Activated CD4-positive, alpha-beta T cell treated with anti-CD3 and anti-CD28 coated beads, Interleukin-2, amount 10 ng/mL, durations not matched to agents 24 days and 14 days (primary cell): ENCODE measurements at places on chromosomes 7 and 10. TPM values are rescaled to one million over a fixed set of nuclear protein-coding genes. Genes with fewer than 3 reads are reported as not detected.

AKR1E2 gene
- total RNA-seq = 6.6 and 7.9 TPM in 2 replicates

DNA sequence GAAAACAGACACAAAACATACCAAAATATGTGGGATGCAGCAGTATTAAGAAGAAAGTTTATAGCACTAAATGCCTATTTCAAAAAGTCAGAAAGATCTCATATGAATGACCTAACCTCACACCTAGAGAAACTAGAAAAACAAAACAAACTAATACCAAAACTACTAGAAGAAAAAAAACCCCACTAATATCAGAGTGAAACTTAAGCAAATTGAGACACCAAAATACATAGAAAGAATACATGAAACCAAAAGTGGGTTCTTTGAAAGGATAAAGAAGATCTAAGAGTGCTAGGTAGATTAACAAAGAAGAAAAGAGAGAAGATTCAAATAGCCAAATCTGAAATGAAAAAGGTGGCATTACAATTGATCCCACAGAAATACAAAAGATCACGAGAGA is 494.1 kb downstream of the SH2D4B start:
- DNase-seq = no peak
- H3K27me3 ChIP-seq = peaks cover 2% of the 10 kb centered on the region
- H3K27ac ChIP-seq = no peak overlapping the region
- no peaks in the 10 kb centered on the region for H3K4me1 ChIP-seq
- H3K36me3 ChIP-seq = no peaks in the 10 kb centered on the region

GSTO2 gene
- total RNA-seq = 0.77 and 1.3 TPM in 2 replicates

- H3K27ac ChIP-seq = no peak overlapping the region
- no peak for DNase-seq
Observed at GRCh38 chr7:14478834-14479510, 423.6 kb downstream of the DGKB start.

WEE2 gene
- not detected in 2 replicates for total RNA-seq

IRF5 gene
- 16.2 and 18.6 TPM in 2 replicates for total RNA-seq

DNA sequence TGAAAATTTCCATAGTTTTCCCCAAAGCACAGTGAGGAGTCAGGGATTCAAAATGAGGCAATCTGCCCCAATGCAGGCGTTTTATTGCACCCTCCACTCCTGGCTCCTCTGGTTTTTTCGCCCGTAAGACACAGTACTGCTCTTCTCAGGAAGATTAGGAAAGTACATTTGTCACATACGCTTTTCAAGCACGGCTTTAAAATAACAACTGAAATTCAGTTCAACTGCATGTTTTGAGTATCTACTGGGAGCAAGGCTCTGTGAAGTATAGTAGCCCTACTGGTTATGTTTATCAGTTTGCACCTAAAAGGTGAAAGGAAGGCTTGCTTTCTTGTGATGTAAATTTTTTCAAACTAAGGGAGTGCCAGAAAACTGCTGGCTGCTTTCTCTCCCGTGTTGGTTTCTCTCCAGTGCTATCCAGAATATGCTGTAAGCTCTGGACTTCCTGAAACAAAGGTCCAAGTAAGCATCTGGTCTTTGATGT is 1.9 kb upstream of the SGMS1 start:
- peaks cover 33% of the 10 kb centered on the region for H3K4me1 ChIP-seq
- H3K27me3 ChIP-seq = peaks cover 3% of the 10 kb centered on the region
- no peaks in the 10 kb centered on the region for H3K36me3 ChIP-seq
- DNase-seq = no peak
- peak overlapping the region; percentile 90 for H3K4me3 ChIP-seq
- peak overlapping the region; percentile 92 for H3K27ac ChIP-seq

DNA sequence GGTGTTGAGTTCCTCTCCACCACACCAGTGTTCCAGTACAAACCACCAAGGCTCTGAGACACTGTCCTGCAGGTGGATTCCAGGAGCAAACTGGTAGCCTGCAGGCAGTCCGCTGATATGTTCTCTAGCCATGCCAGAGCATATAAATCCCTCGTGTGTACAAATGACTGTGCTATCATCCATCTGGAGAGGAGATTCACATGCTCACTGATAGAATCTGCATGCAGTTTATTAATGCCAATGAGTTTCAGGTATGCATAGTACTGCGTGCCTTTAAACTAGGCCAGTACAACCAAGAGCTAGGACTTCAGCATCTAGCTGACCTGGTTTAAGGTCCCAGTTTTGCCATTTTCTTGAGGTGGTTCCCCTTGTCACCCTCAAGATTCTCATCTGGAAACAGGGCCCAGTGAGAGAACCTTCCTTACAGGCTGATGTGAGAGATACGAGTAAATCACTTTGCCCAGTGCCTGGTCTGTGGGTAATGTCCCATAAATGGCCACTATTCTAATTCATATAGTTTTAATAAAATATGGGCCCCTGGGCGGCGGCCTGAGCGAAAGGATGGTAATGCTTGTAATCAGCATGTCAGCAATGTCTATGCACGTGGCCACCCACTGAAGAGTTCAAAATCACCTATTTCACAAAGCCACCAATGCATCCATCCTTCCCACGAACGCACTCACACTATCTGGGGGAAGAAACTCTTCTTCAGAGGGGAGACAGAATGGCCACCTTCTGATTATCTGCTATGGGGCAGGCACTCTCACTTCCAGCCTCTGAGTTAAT is 268.0 kb upstream of the ZMIZ1 start:
- no peaks in the 10 kb centered on the region for H3K4me1 ChIP-seq
- no peak overlapping the region for H3K27ac ChIP-seq
- H3K27me3 ChIP-seq = peaks cover 3% of the 10 kb centered on the region
- no peak for DNase-seq
- no peaks in the 10 kb centered on the region for H3K36me3 ChIP-seq
- H3K4me3 ChIP-seq = no peak overlapping the region

- no peaks in the 10 kb centered on the region for H3K36me3 ChIP-seq
- no peak within 1 kb of the TSS for H3K27ac ChIP-seq
- no peak for DNase-seq
- peaks cover 9% of the 10 kb centered on the region for H3K27me3 ChIP-seq
Observed at GRCh38 chr7:71132127-71132376, at the start of gene GALNT17. GALNT17 (plus strand) TSS chr7:71132144.

MKI67 gene
- 161 and 164 TPM in 2 replicates for total RNA-seq

DNA sequence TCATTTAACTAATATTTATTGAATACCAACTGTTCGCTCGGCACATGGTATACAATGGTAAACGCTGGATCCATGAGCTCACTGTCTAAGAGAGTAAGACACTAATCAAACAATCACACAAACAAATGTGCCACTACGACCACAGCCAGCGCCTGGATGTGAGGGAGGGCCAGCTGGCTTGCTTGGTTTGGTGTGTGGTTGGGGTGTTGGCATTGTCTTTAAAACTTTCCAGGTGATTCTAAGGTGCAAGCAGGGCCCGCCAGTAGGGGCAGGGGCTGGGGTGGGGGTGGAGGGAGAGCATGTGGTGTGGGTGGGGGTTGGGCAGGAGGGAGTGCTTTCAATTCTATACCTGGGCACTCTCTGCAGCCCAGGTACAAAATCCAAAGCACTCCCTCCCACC is 31.6 kb downstream of the ADRA2A start:
- no peaks in the 10 kb centered on the region for H3K4me1 ChIP-seq
- H3K27me3 ChIP-seq = peaks cover 4% of the 10 kb centered on the region
- H3K27ac ChIP-seq = no peak overlapping the region
- H3K36me3 ChIP-seq = no peaks in the 10 kb centered on the region
- DNase-seq = no peak

GRCh38 chr10:17430647-17431355 is 23.6 kb downstream of the ST8SIA6 start:
- peak; percentile 87 for DNase-seq
- H3K4me3 ChIP-seq = no peak overlapping the region
- H3K27me3 ChIP-seq = peaks cover 18% of the 10 kb centered on the region
- no peaks in the 10 kb centered on the region for H3K36me3 ChIP-seq
- H3K4me1 ChIP-seq = peaks cover 51% of the 10 kb centered on the region

VSTM4 gene
- total RNA-seq = 0.50 and 0.63 TPM in 2 replicates

DNA sequence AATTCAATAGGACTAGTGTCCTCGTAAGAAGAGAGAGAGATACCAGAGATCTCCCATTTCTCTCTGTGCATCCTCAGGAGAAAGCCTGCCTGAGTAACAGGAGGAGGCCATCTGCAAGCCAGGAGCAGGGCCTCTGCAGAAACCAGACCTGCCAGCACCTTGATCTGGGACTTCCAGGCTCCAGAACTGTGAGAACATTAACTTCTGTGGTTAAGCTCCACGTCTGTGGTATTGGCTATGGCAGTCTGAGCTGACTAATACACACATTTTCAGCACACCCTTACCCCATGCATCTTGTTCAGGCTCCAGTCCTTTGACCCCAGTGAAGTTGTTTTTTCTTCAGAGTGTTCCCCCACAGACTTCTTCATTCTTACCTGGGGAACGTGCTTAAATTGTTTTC is 3.1 kb upstream of the CRTAC1 start:
- DNase-seq = no peak
- H3K27me3 ChIP-seq = peaks cover 73% of the 10 kb centered on the region
- no peak overlapping the region for H3K27ac ChIP-seq

- no peak for DNase-seq
- no peaks in the 10 kb centered on the region for H3K4me1 ChIP-seq
- no peak overlapping the region for H3K27ac ChIP-seq
Observed at GRCh38 chr10:100886091-100886490, 26.7 kb upstream of the SLF2 start.

GRCh38 chr10:102172288-102172687 is 20.1 kb downstream of the NOLC1 start:
- no peak overlapping the region for H3K27ac ChIP-seq
- H3K4me3 ChIP-seq = no peak overlapping the region

SYT15B gene
- total RNA-seq = 0.12 TPM in 1 of 2 replicates, not detected in the other

DNA sequence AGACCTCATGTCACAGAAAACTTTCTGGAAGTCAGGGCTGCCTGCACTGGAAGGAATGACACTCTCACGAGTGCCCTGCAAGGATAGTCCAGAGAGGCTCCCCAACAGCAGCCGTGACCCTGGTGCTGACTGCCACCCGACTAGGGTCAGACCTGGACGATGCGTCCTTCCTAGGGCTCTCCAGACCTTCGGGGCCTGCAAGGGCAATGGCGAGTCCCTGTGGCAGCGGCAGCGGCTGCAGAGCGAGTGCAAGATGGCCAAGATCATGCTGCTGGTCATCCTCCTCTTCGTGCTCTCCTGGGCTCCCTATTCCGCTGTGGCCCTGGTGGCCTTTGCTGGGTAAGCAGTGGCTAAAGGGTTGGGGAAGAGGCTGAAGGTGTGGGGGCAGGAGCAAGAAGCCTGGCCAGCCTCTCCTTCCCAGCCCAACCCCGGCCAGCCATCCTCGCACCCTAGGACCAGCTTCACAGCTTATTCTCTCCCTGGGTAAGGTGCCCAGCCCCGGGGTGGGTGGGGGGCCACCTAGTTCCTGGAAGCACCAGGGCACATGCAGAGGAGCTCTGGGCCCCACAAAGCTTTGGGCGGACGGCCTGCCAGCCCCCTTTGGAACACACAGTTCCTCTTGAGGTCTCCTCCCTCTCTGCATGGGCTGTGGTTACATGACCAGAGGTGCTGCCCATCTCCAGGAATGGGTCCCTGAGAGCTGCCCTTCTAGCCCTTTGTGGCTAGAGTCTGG is 5.5 kb downstream of the OPN4 start:
- no peaks in the 10 kb centered on the region for H3K27me3 ChIP-seq
- H3K4me3 ChIP-seq = no peak overlapping the region
- no peak overlapping the region for H3K27ac ChIP-seq
- no peaks in the 10 kb centered on the region for H3K4me1 ChIP-seq
- no peaks in the 10 kb centered on the region for H3K36me3 ChIP-seq
- no peak for DNase-seq

DNA sequence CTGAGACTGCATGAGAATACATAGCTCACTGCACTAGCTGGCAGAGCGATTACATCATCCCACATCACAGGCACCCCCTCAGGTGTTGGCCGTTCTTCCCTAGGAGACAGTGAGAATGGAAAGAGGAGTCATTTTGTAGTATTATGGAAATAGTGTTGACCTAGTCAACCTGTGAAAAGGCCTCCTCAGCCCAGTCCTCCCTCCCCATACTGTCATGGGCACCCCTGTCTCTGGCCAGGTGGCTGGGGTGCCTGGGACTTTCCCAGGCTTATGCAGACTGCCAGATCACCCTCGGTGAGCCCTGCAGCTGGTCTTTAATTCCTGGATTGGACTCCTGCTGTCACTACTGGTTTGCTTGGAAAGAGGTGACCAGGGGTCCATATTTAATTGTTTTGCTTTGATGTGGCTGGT is 4.0 kb downstream of the INPP5A start:
- H3K36me3 ChIP-seq = peaks cover 17% of the 10 kb centered on the region
- H3K27me3 ChIP-seq = no peaks in the 10 kb centered on the region
- H3K4me1 ChIP-seq = peaks cover 56% of the 10 kb centered on the region
- peak overlapping the region; percentile 92 for H3K4me3 ChIP-seq
- H3K27ac ChIP-seq = peak overlapping the region; percentile 38

TRIM74 gene
- total RNA-seq = 0.33 and 2.1 TPM in 2 replicates

DNA sequence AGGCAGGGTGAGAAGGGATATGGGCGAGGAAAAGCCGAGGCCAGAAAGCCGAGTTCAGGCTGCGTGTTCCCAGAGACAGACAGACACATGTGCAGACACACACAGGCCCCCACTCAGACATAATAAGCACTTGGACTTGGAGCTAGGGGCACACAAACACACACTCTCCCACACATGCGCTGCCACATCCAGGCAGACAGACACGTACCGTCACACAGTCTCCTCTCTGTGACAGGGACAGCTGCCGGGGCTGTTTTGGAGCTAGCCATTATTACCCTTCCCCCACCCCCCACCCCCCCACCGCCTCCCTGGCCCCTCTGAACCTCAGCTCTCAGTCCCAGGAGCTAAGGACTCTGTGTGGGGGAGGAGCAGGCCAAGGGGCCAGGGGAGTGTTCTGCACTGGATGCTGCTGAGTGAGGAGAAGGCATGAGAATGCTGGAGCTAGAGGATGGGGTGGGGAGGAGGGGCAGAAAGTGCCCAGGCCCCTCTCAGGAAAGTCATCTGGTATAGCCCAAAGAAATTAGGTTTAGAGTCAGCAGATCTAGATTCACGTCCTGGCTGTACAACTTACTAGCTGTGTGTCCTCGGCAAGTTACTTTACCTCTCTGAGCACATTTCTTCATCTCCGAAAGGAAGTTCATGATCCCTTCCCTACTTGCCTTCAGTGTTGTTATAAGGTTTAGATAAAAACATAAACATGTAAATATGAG is 6.3 kb downstream of the PITX3 start:
- H3K4me1 ChIP-seq = peaks cover 4% of the 10 kb centered on the region
- DNase-seq = no peak
- H3K27ac ChIP-seq = no peak overlapping the region
- H3K36me3 ChIP-seq = no peaks in the 10 kb centered on the region
- peaks cover 69% of the 10 kb centered on the region for H3K27me3 ChIP-seq

- H3K27ac ChIP-seq = no peak overlapping the region
- DNase-seq = no peak
- H3K4me3 ChIP-seq = no peak overlapping the region
- peaks cover 5% of the 10 kb centered on the region for H3K4me1 ChIP-seq
- H3K27me3 ChIP-seq = peaks cover 27% of the 10 kb centered on the region
Observed at GRCh38 chr10:88866454-88866853, 13.6 kb upstream of the STAMBPL1 start.

- H3K27ac ChIP-seq = no peak overlapping the region
- H3K36me3 ChIP-seq = no peaks in the 10 kb centered on the region
- no peak for DNase-seq
- no peak overlapping the region for H3K4me3 ChIP-seq
- no peaks in the 10 kb centered on the region for H3K4me1 ChIP-seq
- peaks cover 5% of the 10 kb centered on the region for H3K27me3 ChIP-seq
Observed at GRCh38 chr7:23713285-23714149, 3.5 kb downstream of the STK31 start.

CDC14C gene
- not detected in 2 replicates for total RNA-seq

GRCh38 chr10:125009661-125010161 is 67.8 kb downstream of the ZRANB1 start:
- DNase-seq = no peak
- H3K4me3 ChIP-seq = no peak overlapping the region
- H3K27ac ChIP-seq = no peak overlapping the region
- H3K4me1 ChIP-seq = peaks cover 1% of the 10 kb centered on the region
- H3K27me3 ChIP-seq = peaks cover 15% of the 10 kb centered on the region

MYH16 gene
- not detected in 2 replicates for total RNA-seq

SEC61G gene
- 170 and 176 TPM in 2 replicates for total RNA-seq
